ENCODE measurements at places on chromosomes 6 and 20.

DNA sequence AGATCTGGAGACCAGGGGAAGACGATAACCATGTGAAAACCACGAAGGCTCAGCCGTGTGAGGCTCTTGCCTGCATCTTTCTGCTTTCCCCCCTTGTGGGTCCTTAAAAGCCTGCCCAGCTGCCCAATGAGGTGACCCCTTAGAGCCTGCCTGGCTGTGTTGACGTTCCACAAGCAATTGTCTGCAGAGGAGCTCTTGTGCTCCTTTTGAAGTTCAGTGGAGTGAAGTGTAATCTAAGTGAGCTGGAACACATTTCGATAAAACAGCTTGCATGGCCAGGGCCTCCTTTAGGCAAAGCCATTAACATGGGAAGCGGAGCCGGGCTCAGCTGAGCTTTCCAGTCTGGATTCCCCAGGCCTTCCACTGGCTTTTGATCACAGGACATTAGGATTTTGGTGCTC lies 27.3 kb upstream of the TCP11 start:
- DNase-seq = no peak

DNA sequence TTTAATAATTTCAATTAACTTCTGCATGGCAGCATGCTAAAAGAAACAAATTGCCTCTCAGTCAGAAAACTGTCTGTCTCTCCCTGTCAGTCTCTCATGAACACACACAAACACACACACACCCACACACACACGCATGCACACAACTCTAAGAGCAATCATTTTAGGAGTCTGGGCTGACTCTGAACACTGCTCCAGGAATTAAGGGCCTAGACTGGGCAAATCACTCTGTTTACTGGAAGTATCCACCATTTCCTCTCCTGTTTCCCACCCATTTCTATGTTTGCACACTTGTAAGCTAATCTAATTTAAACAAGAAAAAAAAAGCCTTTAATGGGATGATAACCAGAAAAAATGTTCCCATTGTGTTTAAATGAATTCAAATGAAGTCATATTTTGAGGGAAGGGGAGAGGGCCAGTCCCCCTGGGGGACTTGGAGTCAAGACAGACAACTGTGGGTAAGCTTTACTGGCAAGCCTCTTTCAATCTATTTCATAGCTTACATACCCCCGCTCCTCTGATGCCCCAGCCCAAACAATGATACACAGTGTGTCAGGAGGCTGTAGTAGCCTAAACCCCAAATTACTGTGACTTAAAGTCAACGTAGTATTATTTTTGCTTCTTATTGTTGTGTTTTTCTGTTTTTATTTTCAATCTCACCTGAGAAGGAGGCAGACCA lies 447.8 kb upstream of the FLRT3 start:
- no peak for DNase-seq

DNA sequence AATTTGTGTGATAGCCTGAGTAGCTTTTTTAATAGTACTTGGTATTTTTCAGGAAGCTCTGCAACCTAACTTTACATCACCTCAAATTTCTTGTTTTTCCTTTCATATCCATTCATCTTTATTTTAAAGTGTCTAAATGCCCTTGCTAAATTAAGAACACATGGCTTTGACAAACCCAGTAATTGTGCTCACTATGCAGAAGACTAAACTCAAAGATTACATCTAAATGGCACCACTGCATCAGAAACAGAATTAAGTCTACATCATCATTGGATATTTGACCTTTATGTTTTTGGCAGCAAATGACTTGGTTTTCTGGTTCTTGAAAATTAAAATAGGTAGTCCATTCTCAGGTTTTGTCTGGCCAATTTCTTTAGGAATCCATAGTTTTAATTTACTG lies 69.6 kb upstream of the HDGFL1 start:
- no peak for DNase-seq

DNA sequence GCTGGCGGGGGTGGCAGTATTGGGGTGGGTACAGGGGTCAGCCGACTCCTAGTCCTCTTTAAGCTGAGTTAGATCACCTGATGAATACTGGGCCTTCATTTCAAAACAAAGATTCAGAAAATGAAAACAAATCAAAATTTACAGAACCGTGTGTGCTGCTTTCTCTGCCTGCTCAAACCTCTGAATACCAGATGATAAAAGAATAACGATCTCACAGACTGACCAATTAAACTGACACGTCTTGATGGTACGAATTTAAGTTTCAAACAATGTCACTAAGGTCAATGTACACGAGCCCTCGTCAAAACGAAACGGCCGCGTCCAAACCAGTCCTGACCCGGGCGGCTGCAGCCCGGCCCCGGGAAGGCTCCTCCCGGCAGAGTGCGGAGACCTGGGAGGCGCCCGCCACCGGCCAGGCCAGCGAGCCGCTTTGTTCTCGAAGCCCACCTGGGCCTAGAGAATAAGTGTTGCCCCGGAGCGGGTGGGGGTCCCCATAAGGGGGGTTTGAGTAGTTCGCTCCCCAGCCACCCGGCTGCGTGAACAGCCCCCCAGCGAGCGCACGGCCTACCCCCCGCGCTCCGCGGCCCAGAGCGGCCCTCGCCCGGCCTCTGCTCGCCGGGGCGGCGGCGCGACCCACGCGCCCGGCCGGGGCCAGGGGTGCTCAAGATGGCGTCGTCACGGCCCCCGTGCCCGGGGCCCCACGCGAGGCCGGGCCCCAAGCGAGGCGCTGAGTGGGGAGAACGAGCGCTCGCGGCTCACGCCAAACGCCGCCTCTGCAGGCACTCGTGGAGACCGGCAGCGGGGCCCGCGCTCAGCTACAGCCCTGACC lies 728 bp downstream of the PSMA7 start:
- no peak for DNase-seq

- no peak for DNase-seq
Observed at GRCh38 chr6:133577851-133578250, 311.1 kb upstream of the TCF21 start.

DNA sequence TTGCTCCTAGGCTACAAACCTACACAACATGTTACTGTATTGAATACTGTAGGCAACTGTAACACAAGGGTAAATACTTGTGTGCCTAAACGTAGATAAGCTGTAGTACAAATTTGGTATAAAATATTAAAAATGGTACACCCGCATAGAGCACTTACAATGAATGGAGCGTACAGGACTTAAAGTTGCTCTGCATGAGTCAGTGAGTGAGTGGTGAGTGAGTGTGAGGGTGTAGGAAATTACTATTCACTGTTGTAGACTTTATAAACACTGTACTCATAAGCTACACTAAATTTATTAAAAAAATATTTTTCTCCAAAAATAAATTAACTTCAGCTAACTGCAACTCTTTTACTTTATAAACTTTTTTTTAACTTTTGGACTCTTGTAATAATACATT lies 391.6 kb downstream of the ADGRB3 start:
- no peak for DNase-seq

- no peak for DNase-seq
Observed at GRCh38 chr6:167985911-167986595, 11.4 kb upstream of the KIF25 start.

DNA sequence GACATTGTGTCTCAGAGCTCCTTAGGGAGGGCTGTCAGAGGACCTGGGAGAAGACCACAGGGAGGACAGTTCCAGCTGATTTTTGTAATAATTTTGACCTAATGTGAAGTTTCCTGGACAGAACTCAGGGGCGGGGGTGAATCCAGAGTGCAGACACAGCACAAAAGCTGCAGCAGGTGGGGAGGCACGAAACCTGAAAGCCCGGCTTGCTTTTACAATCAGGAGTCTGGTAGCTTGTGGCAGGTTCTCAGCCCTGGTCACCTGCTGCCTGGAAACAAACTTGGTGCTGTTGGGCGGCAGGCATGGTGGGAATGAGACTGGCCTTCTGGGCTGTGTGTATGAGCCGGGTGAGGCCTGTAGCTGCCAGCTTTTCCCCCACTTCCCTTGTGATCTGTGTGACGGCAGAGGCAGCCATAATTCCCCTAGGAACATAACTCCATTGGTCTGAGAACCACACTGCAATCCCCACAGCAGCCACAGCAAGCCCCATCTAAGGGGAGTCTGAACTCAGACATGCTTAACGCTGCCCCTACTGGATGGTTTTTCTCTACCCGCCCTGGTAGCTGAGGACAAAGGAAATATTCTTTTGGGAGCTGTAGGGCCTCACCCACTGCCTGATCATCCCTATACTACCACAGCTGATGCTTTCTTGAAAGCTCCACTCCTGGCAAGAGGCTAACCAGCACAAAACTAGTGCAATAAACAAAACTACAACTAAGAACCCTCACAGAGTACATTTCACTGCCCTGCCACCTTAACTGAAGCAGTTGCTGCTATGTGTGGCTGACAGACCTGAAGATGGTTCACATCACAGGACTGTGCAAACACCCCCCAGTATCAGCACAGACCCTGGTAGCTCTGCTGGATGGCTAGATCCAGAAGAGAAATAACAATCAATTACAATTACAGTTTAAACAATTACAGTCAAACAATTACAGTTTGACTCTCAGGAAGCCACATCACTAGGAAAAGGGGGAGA lies 1055.1 kb upstream of the GJE1 start:
- DNase-seq = no peak

DNA sequence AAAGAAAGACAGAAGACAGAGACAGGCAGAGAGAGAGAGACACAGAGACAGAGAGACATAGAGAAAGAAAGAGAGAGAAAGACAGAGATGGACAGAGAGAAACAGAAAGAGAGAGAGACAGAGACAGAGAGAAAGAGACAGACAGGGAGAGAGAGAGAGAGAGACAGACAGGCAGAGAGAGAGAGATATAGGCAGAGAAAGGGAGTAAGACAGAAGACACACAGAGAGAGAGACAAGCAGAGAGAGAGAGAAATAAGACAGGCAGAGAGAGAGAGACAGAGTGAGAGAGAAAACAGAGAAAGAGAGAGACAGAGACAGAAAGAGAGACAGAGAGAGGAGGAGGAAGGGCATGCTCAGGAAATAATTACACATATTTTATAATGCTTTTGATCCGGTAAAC lies 758.3 kb upstream of the DEFB115 start:
- no peak for DNase-seq

- no peak for DNase-seq
Observed at GRCh38 chr20:41446456-41446855, 79.8 kb upstream of the EMILIN3 start.
